ENCODE measurements at places on chromosomes 13 and 19. TPM values are rescaled to one million over a fixed set of nuclear protein-coding genes. Genes with fewer than 3 reads are reported as not detected.

- no peak for DNase-seq
These were observed 24.3 kb downstream of the GNG7 start for GRCh38 chr19:2678044-2678671.

- no peak for DNase-seq
These were observed 30.5 kb downstream of the RANBP3 start for GRCh38 chr19:5947435-5947834.

Gene MAP3K10
- 8.7 TPM for total RNA-seq

GRCh38 chr13:80454245-80454644 lies 113.3 kb upstream of the SPRY2 start:
- peak; percentile 28 for DNase-seq

- DNase-seq, result peak; percentile 90
These were observed 58.6 kb upstream of the POSTN start for GRCh38 chr13:37657134-37657533.

Gene TSHZ3
- total RNA-seq, result 8.4 TPM

GRCh38 chr19:54521860-54522513 lies 19.4 kb downstream of the LAIR2 start:
- DNase-seq, result no peak

GRCh38 chr19:1811472-1811894 lies 593 bp downstream of the ATP8B3 start:
- peak; percentile 53 for DNase-seq

GRCh38 chr13:33262997-33263396 lies 22.6 kb downstream of the STARD13 start:
- no peak for DNase-seq

- no peak for DNase-seq
These were observed 9.9 kb downstream of the ZNF114 start for GRCh38 chr19:48279747-48280146.

- DNase-seq, result no peak
These were observed 17.2 kb downstream of the KCNC3 start for GRCh38 chr19:50311723-50312635.

- no peak for DNase-seq
These were observed 1.9 kb upstream of the ZNF580 start for GRCh38 chr19:55638864-55639359.

Gene GPR180
- total RNA-seq, result 17.0 TPM

Gene DACT3
- total RNA-seq, result 0.04 TPM

- no peak for DNase-seq
These were observed 45.5 kb upstream of the FREM2 start for GRCh38 chr13:38641164-38641948.

GRCh38 chr19:15864824-15865223 lies 33.0 kb downstream of the CYP4F2 start:
- DNase-seq, result no peak

Gene FLT3
- total RNA-seq, result not detected

Gene KISS1R
- total RNA-seq, result not detected

DNA sequence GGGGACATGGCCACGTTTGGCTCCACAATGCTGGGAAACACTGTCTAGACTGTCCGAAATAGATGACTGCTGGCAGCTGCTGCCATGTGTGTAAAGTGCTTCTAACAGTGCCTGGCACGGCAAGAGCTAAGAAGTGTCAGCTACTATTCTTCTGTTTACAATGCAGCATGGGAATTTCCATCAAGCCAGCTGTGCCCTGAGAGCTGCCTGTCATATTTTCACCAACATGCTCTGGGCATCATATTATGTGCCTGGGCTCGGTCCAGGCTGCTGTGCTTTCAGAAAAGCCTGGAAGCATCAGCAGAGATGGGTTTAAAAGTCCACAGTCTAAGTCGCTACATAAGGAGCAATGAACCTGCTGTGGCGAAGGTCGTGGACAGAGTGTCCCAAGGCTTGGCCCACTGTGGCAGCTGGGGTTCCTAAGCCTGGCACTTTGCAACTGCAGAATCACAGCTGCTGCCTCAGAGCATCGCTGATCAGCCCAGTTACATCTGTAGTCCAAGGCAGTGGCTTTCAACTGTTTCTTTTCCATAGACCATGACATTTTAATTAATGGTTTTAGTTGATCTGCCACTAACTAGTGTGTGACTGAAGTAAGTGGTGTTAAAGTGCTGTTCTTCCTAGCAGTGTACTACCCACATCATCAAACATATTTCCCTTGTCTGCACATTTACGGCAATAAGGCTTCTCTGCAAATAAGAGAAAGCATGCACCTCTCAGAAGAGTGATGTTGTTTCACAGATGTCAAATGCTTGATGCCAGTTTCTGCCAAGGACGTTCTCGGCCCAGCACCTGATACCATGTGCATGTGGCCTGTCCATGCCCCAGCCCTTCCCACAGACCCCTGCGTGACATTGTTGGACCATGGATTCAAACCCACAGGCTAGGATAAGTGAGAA lies 95.7 kb upstream of the C1QTNF9B start:
- no peak for DNase-seq

GRCh38 chr13:73960474-73960873 lies 173.7 kb downstream of the KLF12 start:
- DNase-seq, result no peak

Gene CALR3
- total RNA-seq, result not detected

DNA sequence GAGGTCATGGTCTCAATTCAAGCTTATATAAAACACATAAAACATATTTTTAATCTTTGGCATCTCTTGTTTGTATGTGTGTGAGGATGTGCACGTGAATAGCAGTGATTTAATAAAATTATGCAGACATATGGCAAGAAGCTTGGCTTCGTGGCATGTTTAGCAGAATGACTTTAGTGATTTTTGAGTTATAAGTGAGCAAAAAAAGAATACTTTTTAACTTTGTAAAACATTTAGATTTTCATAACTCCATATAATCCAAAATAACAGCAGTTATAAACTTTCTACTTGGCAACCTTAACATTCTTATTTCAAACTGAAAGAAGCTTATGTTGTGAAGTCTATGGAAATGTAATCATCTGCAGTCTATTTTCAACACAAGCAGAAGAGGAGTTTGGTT lies 120.6 kb downstream of the SLITRK1 start:
- no peak for DNase-seq

DNA sequence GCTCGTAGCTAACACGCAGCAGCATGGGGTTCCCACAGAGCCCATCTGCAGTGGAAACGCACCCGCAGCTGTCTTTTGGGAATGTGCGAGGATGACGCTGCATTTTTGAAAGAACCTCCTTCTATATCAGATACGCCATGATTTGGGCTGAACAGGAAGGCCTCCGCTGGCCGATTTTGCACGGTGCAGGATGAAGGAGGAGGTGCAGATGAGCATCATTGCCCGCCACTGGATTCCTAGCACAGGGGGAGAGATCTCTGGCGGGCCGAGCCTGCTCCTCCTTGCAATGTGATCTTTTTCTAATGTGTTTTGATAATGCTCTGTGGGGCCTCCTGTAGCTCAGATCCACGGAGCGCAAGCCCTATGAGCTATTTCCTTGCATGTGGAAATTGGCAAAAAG lies 55.5 kb downstream of the EFNB2 start:
- DNase-seq, result no peak

DNA sequence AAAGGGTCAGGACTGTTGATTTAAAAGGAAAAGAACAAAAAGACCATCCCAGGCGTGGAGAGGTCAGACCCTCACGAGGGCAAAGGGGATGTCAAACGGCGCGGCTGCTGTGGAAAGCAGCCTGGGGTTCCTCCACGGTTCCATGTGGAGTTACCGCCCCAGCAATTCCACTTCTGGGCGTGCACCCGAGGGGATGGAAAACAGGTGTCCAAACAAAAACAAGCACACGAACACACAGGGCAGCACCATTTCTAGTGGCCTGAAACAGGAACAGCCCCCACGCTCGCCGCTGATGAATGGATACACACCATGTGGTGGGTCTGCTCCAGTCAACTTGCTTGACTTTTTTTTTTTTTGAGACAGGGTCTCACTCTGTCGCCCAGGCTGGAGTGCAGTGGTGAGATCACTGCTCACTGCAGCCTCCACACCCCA lies 11.2 kb downstream of the AP3D1 start:
- DNase-seq, result no peak

DNA sequence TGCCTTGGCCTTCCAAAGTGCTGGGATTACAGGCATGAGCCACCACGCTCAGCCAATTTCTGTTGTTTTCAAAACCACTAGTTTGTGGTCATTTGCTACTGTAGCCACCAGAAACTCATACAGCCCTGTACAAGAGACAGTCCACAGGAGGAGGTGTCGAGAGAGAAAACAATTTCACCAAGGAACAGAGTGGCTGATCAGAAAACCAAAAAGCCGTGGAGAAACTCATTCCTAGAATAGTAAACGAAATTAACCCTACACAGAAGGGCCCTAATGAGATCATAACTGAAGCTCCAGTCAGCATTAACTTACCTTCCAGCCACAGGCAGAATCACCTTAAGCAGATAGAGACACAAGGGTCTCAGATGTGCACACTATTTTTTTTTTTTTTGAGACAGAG lies 3.8 kb upstream of the CCDC124 start:
- no peak for DNase-seq

- no peak for DNase-seq
These were observed 5.0 kb downstream of the POGLUT2 start for GRCh38 chr13:102793611-102794355.

Gene PROZ
- not detected for total RNA-seq

- no peak for DNase-seq
These were observed 8.4 kb downstream of the PEAK3 start for GRCh38 chr19:2273356-2274184.

Gene TEAD2
- total RNA-seq, result 26.7 TPM

DNA sequence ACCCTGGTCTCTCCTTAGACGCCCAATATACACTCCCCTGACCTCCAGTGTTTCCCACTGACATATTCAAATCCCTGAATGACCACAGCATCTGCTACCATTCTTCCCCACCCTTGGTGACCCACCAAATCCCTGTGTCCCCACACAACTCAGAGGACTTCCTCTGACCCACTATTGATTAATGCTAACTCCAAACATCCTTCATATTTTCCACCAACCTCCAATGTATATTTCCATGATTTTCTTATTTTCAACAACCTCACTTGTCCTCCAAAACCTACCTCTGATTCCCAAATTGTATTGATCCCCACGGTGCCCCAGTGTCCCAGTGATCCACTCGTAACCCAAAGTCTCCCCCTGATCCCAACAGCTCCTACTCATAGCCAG lies 526 bp upstream of the DMWD start:
- no peak for DNase-seq

DNA sequence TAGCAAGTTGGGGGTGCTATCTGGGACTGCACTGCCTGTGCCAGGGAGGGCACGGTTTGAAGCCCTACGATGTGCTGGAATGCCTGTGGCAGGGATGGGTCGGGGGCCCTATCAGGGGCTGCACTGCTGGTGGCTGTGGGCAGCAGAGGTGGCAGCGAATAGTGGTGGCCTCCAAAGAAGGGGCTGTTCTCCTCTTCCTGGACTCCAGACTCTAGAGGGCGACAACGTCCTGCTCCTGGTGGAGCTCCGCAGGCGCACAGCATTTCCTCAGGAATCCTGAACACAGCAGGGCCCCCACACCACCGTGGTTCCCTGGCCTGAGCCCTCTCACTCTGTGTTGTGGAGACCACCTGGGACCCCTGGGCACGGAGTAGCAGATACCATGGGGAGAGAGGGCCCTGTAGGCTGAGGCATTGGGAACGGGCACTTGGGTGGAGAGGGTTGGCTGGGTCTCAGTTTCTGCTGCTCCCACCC lies 145.6 kb downstream of the TNFRSF19 start:
- DNase-seq, result no peak

GRCh38 chr13:49084961-49085360 lies 109.2 kb downstream of the FNDC3A start:
- DNase-seq, result peak; percentile 62

- no peak for DNase-seq
These were observed 27.2 kb upstream of the POU4F1 start for GRCh38 chr13:78630511-78630910.

All from foreskin keratinocyte (primary cell).